Pancreas (tissue), 10 donors: ENCODE measurements at places on chromosomes 13 and 19. TPM values are rescaled to one million over a fixed set of nuclear protein-coding genes. Genes with fewer than 3 reads are reported as not detected.

The GPC6 gene
- total RNA-seq: 2.0 TPM

DNA sequence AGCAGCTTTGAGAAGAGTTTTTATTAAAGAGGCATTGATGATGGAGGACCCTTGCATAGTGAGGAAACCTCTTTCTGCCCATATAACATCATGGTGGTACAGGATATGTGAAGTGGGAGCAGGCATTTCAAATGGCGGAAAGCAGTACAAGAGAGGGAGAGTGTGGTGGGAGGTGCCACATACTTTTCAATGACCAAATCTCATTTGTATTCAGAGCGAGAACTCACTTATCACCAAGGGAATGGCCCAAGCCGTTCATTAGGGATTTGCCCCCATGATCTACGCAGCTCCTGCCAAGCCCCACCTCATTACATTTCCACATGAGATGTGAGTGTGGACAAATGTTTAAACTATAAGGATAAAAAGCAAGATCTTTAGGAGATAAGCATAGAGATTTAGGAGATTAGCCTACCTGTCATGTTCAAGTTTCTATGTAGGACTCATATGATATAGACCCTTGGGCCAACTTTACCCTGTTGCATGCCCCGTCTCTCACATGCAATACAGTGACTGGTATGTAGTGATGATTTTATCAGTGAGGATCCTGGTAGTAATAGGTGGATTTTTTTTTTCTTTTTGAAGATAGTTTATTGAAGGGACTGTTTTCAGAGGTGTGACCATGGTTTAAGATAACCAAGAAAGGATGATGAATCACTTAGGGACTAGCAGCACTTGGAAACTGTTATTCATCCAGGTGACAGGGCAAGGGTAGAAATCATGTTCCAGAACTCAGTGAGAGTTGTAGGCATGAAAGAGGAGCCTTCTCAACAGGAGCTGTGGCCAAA, 38.3 kb downstream of the DNAJC15 start:
- H3K4me1 ChIP-seq: no peaks in the 10 kb centered on the region
- no peaks in the 10 kb centered on the region for H3K27me3 ChIP-seq
- DNase-seq: no peak

The CCDC8 gene
- 12.1 TPM for total RNA-seq

The C19orf85 gene
- total RNA-seq: not detected

GRCh38 chr13:43864921-43865320, 14.6 kb downstream of the CCDC122 start:
- no peak overlapping the region for H3K27ac ChIP-seq
- DNase-seq: no peak
- H3K4me3 ChIP-seq: no peak overlapping the region
- peaks cover 6% of the 10 kb centered on the region for H3K36me3 ChIP-seq
- H3K4me1 ChIP-seq: no peaks in the 10 kb centered on the region
- H3K27me3 ChIP-seq: no peaks in the 10 kb centered on the region

DNA sequence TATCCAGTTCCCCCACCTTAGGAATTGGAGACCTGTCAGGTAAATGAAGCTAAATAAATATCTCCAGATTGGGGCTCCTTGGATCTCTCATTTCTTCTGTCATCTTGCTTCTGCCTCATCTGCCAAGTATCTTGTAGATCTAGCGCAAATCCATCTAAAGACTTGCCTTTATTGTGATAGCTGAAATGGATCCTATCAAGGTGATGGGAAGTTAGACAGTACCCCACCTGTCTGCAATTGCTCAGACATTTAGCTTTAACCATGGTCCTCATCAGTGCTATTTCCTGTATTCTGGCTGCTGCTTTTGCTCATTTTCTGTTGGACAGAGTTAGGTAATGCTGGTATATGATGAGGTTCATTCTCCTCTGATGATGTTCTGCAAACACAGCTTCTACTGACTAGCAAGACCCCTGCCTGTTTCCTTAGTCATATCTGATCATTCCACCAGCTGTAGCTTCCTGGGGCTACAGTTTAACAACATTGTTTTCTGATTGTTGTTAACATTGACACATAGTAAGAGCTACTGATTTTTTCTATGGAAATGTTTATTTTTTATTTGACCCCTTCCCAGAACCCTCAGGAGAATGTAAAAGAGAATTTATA, 340.0 kb downstream of the DCT start:
- no peaks in the 10 kb centered on the region for H3K36me3 ChIP-seq
- no peak overlapping the region for H3K4me3 ChIP-seq
- H3K27me3 ChIP-seq: no peaks in the 10 kb centered on the region

The RASGRP4 gene
- total RNA-seq: 1.3 TPM

The IGFL3 gene
- total RNA-seq: not detected

DNA sequence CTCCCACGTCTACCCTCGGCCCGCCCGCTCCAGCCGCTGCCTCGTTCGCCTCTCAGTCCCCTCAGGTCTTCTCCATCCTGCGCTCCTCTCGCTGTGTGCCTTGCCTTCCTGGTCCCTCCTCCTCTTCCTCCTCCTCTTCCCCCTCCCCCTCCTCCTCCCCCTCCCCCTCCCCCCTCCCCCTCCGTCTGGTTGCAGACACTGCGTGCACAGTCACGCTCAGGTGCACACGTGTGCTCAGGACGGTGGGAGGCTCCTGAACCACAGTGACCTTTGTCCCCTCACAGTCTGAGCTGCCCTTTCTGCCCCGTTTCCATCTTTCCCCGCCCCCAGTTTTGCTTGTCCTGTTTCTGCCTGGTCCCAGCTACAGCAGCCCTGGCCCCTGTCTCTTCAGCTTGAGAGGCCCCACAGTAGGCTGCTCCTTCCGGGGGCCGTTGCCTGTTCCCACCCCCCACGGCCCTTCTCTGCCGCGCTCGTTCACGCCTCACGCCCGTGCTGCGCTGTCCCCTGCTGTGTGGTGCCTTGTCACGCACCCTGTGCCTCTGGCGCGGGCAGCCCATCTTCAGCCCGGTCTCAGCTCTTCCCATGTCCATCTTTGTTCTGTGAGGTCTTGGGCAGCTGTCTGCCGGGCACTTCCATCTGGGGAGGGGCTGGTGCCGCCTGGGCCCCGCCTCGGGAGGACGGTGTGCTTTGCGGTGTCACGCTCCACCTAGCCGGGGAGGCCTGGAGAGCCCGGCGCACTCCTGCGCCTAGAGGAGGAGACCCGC, 13.8 kb upstream of the RPS15 start:
- no peaks in the 10 kb centered on the region for H3K4me1 ChIP-seq
- H3K36me3 ChIP-seq: peaks cover 48% of the 10 kb centered on the region
- H3K27ac ChIP-seq: no peak overlapping the region
- H3K27me3 ChIP-seq: no peaks in the 10 kb centered on the region

The SERP2 gene
- total RNA-seq: 1.2 TPM

DNA sequence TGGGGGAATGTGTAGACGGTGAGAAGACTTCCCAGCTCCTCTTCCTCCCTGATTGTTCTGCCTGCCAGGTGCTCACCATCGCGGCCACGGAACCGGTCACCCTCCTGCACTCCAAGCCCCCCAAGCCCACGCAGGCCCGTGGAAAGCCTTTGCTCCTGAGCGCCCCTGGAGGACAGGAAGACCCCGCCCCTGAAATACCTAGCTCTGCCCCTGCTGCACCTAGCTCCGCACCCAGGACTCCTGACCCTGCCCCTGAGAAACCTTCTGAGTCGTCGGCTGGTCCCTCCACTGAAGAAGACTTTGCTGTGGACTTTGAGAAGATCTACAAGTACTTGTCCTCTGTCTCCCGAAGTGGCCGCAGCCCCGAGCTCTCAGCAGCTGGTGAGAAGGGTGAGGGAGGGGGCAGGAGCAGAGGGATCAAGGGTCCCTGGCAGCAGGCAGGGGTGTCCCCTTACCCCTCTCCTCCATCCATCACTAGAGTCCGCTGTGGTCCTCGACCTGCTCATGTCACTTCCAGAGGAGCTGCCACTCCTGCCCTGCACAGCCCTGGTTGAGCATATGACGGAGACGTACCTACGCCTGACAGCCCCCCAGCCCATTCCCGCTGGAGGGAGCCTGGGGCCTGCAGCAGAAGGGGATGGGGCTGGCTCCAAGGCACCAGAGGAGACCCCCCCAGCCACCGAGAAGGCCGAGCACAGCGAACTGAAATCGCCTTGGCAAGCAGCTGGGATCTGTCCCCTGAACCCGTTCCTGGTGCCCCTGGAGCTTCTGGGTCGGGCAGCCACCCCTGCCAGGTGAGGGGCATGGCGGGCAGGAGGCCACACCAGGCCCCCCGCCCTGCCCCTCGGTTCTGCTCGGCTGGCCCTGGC, 2.1 kb downstream of the SNAPC2 start:
- no peak overlapping the region for H3K4me3 ChIP-seq
- no peak for DNase-seq
- H3K4me1 ChIP-seq: peaks cover 27% of the 10 kb centered on the region

The LGALS14 gene
- not detected for total RNA-seq

- no peak overlapping the region for H3K27ac ChIP-seq
- no peaks in the 10 kb centered on the region for H3K4me1 ChIP-seq
- H3K27me3 ChIP-seq: no peaks in the 10 kb centered on the region
- H3K36me3 ChIP-seq: no peaks in the 10 kb centered on the region
These were observed 2.8 kb downstream of the CPAMD8 start for GRCh38 chr19:17023805-17024204.

The XAB2 gene
- total RNA-seq: 18.2 TPM

DNA sequence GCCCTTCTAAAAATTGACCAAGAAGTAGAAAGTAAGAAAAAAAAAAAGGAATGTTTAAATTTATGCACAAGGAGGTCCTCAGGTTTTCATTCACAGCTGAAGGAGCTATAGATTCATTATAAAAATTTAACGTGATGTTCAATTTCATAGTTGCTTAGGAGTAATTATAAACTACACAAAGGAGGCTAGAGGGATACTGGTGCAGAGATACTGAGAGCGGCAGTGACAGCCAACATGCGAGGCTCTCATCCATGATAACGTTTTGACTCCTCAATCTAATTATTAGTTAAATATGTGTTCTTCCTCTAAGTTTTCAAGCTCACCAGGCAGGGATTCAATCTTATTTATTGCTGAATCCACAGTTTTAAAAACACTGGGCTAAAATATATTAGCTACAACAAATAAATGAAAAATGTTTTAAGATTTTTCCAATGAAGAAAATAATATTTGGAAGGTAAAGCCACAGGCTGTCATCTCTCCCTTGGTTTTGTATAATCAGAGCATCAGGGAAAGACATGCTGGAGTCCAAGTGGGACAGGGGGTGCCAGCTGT, 49.8 kb upstream of the TRPC4 start:
- no peak overlapping the region for H3K27ac ChIP-seq
- no peak for DNase-seq
- no peaks in the 10 kb centered on the region for H3K27me3 ChIP-seq

- no peaks in the 10 kb centered on the region for H3K36me3 ChIP-seq
- peaks cover 6% of the 10 kb centered on the region for H3K4me1 ChIP-seq
- no peaks in the 10 kb centered on the region for H3K27me3 ChIP-seq
- H3K4me3 ChIP-seq: no peak overlapping the region
These were observed 3.1 kb downstream of the BCAT2 start for GRCh38 chr19:48807590-48808308.

DNA sequence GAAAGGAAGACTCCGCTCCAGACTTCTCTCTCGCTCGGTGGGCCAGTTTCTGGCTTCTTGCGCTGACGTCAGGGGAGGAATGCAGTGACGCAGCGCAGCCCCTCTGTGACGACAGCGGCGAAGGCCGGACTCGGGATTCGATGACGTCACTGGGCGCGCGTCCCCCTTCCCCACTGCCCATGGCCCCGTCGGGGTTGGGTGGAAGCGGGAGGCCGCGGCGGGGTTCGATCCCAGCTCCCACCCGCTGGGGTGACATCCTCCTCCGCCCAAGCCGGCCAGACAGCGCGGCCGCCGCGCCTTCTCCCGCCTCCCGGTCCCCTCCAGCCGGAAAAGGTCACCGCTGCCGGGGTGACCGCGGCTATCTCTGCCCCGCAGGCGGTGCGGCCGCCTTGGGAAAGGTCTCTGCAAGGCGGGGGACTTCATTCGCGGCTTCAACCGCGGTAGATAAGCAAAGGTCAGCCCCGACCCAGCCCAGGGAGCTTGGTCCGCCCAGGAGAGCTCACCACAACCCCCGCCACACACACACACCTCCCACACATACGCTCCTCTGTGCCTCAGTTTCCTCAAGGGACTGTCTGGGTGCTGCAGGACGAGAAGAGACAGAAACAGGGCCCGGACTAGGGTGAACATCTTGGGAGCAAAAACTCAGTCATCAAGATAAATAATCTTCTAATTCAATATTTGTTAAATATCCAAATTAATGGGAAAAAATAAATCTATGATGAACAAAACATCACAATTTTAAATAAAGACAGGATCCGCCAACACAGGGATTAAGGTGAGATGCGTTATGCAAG, 844 bp upstream of the RFX1 start:
- peaks cover 27% of the 10 kb centered on the region for H3K4me1 ChIP-seq
- DNase-seq: no peak
- no peaks in the 10 kb centered on the region for H3K27me3 ChIP-seq
- no peaks in the 10 kb centered on the region for H3K36me3 ChIP-seq

The CNN1 gene
- total RNA-seq: 5.2 TPM

DNA sequence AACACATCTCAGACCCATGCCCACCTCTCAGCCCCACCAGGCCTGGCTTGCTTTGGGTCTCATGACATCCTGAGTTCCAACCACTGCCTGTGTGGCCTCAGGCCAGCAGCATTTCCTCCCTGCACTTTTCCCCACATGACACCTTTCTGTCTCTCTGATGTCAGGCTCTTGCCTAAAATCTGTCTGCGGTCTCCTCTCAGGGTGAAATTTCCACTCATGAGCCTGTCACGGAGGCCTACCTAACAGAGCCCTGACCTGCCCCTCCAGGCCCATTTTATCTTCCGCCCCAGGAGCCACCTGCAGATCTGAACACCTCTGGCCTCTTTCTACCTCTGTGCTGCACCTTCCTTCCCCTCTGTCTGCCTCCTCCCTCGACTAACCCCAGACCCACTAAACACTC, 93.5 kb downstream of the ZDHHC20 start:
- no peaks in the 10 kb centered on the region for H3K27me3 ChIP-seq
- H3K4me1 ChIP-seq: no peaks in the 10 kb centered on the region
- no peak for DNase-seq

The ZNF579 gene
- total RNA-seq: 12.7 TPM

The NPAS1 gene
- 0.12 TPM for total RNA-seq

The ZNF221 gene
- 0.98 TPM for total RNA-seq

GRCh38 chr13:77860507-77860981, 58.1 kb downstream of the EDNRB start:
- no peak for DNase-seq
- H3K36me3 ChIP-seq: no peaks in the 10 kb centered on the region
- no peaks in the 10 kb centered on the region for H3K4me1 ChIP-seq
- H3K4me3 ChIP-seq: no peak overlapping the region
- no peaks in the 10 kb centered on the region for H3K27me3 ChIP-seq

GRCh38 chr19:11452620-11453310, 17.3 kb downstream of the PRKCSH start:
- no peaks in the 10 kb centered on the region for H3K27me3 ChIP-seq
- no peak overlapping the region for H3K4me3 ChIP-seq
- no peak for DNase-seq

The ZNF112 gene
- total RNA-seq: 4.4 TPM

- peaks cover 5% of the 10 kb centered on the region for H3K4me1 ChIP-seq
- H3K4me3 ChIP-seq: no peak overlapping the region
- no peaks in the 10 kb centered on the region for H3K27me3 ChIP-seq
- H3K36me3 ChIP-seq: no peaks in the 10 kb centered on the region
- peak overlapping the region; percentile 33 for H3K27ac ChIP-seq
- DNase-seq: peak; percentile 88
These were observed 5.2 kb downstream of the PPP1R14A start for GRCh38 chr19:38250821-38251563.

- H3K27me3 ChIP-seq: no peaks in the 10 kb centered on the region
- no peaks in the 10 kb centered on the region for H3K36me3 ChIP-seq
- H3K4me3 ChIP-seq: no peak overlapping the region
These were observed 2.3 kb upstream of the TPM4 start for GRCh38 chr19:16073988-16074387.

- H3K4me1 ChIP-seq: no peaks in the 10 kb centered on the region
- DNase-seq: no peak
These were observed 43.7 kb downstream of the NUMBL start for GRCh38 chr19:40646743-40647254.
